ENCODE measurements at places on chromosomes 4 and X.

GRCh38 chrX:138026211-138026610 lies 460.3 kb downstream of the ZIC3 start:
- DNase-seq: no peak

- no peak for DNase-seq
These were observed 93.0 kb downstream of the SPIN4 start for GRCh38 chrX:63258144-63258543.

DNA sequence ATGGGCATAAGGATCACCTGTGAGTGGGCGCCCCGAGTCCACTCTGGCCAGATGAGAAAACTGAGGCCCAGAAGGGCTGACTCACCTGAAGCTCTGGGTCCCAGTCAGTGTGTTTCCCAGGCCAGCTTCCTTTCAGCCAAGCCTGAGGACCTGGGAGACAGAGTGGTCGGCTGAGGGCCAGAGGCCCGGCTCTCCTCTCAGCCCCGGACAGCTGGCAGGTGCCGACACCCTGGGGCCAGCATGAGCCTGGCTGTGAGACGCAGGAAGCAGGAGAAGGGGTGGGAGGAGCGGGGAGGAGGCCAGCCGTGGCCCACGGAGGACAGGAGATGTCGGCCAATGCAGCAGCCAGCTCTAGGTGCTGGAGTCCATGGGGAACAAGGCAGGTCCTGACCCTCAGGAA lies 28.9 kb downstream of the ATP2B3 start:
- DNase-seq: no peak

DNA sequence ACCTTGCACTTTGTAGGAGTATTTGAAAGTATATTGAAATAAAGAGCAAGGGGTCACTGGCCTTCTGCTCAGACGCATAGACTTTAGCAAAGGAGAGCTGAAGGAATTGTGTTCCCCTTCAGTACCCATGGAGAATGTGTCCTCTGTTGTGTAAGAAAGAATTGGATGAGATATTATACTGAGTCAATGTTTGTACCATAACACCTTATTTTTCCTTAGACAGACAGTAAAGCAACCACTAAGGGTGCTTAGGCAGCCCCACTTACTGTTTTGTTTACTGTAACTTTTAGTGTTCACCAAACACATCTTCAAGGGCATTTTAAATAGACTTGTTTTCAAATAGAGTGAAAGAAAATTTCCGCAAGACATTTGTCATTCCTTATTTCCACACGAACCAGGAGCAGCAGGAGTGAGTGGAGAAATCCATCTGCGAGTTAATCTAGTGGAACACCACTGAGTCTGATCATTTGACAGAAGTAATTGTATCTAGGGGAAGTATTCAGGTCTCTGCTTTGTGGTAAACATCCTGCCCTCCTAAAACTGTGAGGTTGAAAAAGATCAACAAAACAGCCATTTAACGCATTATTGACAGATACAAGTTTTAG lies 89.5 kb downstream of the SLIT2 start:
- no peak for DNase-seq

DNA sequence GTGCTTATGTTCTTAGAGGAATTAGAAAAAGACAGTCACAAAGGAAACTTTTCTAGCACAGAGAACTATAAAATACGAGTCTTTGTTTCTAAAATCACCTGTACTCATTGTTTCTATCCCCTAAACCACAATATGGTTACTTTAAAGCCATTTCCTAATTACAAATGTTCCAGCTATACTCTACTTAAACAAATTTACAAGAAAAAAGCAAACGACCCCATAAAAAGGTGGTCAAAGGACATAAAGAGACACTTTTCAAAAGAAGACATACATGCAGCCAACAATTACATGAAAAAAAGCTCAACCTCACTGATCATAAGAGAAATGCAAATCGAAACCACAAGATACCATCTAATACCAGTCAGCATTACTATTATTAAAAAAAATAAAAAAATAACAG lies 447.3 kb downstream of the RAB28 start:
- no peak for DNase-seq
